ENCODE measurements at places on chromosomes 2 and 18. TPM values are rescaled to one million over a fixed set of nuclear protein-coding genes. Genes with fewer than 3 reads are reported as not detected.

The PCARE gene
- total RNA-seq: not detected

The GALR1 gene
- total RNA-seq: not detected

The GCG gene
- total RNA-seq: not detected

The PRKAG3 gene
- not detected for total RNA-seq

The MZT2B gene
- 425 TPM for total RNA-seq

The CD8A gene
- total RNA-seq: 0.34 TPM

The PIEZO2 gene
- total RNA-seq: 0.74 TPM

The ASPRV1 gene
- total RNA-seq: 0.17 TPM

The DHRS9 gene
- total RNA-seq: 3.5 TPM

The NDUFB3 gene
- 138 TPM for total RNA-seq

The PROC gene
- 3.9 TPM for total RNA-seq

The ZNF892 gene
- total RNA-seq: 0.56 TPM

The NT5DC4 gene
- not detected for total RNA-seq

The RNPEPL1 gene
- total RNA-seq: 63.0 TPM

The IL36A gene
- not detected for total RNA-seq

The VSNL1 gene
- total RNA-seq: not detected

The MAB21L4 gene
- total RNA-seq: 0.15 TPM

The ONECUT2 gene
- total RNA-seq: 0.59 TPM

The DSC2 gene
- total RNA-seq: 1.5 TPM

The DCDC2C gene
- 0.24 TPM for total RNA-seq

The FAM117B gene
- 2.4 TPM for total RNA-seq

The REG1A gene
- not detected for total RNA-seq

The PLCD4 gene
- total RNA-seq: 0.31 TPM

The AQP12B gene
- not detected for total RNA-seq

The SERPINB12 gene
- not detected for total RNA-seq

The DLX1 gene
- 3.9 TPM for total RNA-seq

The RIT2 gene
- total RNA-seq: not detected

The ALK gene
- not detected for total RNA-seq

The CENPA gene
- total RNA-seq: 54.6 TPM

The PLA2R1 gene
- 2.8 TPM for total RNA-seq

The ACKR3 gene
- total RNA-seq: 36.4 TPM

The TMEM247 gene
- total RNA-seq: not detected

The SIX3 gene
- total RNA-seq: 0.41 TPM

The BBS5 gene
- 6.0 TPM for total RNA-seq

The HAAO gene
- not detected for total RNA-seq

The SERPINB3 gene
- total RNA-seq: 0.11 TPM

The TGFBRAP1 gene
- 16.3 TPM for total RNA-seq

The SCTR gene
- not detected for total RNA-seq

Data from A549 treated with DMSO at 1 μM for 4 hours (cell line).